ENCODE measurements at places on chromosomes 3 and 15. TPM values are rescaled to one million over a fixed set of nuclear protein-coding genes. Genes with fewer than 3 reads are reported as not detected.

The KPNA1 gene
- total RNA-seq = 34.7 TPM

DNA sequence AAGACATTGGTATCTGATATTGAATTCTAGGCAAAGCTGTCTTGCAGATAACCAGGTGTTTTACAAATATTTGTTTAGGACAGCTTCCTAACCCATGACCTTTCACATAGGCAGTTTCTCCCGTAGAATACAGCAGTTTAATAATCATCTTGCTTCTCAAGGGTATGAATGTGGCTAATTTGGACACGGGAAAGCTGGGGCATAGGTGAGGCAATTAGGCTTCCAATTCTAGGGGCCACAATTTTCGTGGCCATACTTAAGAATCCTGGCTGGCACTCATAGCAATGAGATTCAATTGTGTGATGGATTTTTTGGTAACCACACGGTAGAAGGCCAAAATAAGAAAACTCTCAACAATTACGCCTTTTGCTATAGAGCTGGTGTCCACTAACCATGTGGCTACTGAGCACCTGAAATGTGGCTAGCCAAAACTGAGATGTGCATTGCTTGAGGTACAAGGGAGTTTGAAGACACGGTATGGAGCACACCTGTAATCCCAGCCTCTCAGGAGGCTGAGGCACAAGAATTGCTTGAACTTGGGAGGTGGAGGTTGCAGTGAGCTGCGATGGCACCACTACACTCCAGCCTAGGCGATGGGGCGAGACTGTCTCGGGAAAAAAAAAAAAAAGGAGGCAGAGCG, 34.4 kb downstream of the TFRC start:
- DNase-seq = no peak

DNA sequence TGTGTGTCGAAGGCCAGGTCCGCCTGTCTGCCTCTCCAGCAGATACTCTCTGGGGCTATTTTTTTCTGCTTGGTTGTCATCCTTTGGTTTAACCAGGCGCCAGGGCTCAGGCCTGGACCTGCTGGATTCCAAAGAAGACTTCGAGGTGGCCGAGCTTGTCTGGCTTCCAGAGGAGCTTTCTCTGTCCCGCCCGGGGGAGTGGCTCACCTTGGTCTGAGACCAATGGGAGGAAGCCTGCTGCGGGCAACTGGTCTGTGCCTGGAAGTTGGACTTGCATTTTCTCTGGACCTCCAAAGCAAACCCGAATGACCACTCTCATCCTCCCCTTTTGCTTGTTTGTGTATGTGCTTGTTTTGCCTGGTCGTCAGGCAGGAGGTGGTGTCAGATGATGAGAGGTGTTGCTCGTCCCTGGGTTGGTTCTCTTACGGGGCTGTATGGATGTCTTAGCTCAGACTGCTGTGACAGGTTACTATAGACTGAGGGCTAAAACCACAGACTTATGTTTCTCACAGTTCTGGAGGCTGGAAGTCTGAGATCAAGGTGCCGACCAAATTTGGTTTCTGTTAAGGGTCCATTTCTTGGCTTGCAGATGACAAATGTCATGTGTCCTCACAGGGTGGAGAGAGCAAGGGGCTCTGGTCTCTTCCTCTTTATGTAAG, 19.3 kb downstream of the IGF1R start:
- DNase-seq = no peak

DNA sequence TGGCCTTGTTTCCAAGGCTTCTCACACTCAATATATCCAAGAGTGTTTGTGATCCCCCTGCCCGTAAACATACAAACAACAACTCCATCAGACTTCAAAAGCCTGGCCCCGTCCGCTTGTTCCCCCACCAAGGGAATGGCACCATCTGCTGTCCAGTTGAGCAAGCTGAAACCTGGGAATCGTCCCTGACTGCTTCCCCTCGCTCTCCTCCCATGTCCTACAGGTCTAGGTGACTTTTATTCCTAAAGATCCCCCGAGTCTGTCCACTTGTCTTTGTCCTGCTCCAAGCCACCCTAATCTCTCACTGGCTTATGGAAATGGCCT, 27.9 kb upstream of the FAM174B start:
- DNase-seq = peak; percentile 8
